ENCODE measurements at places on chromosomes 11 and 22.

DNA sequence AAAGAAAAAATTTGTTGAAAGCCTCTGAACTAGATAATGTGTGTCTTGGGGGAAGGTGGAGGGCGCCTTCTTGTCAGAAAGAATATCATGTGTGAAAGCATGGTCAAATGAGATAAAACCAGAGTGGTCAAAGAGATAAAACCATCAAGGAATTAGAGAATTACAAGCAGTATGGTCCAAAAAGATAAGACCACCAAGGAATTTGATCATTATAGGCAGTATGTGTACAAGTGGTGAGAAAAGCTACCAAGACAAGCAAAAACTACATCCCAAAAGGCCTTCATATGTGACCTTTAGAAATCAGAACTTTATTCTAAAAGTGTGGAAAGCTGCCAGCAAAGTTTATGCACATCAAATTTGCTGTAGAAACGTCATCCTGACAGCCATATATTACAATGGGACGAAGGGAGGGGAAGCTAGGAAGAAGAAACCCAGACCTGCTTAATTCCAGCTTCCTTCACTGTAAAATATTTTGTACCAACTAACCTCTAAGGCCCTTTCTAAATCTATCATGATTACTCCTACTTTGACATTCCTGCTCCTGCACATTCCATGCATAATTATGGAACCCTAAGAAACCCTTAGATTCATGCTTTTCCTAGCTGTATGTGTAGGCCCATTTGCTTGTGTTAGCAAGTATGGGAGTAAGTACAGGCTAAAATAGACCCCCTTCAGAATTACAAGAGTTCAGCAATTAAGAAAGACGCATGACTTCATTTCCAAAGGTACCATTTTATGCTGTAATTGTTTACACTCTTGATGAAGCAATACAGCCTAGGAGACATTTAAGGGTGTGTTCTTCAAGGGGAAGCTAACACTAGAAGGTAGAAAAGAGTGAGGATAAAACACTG lies 51.6 kb downstream of the LGR4 start:
- DNase-seq, result no peak

DNA sequence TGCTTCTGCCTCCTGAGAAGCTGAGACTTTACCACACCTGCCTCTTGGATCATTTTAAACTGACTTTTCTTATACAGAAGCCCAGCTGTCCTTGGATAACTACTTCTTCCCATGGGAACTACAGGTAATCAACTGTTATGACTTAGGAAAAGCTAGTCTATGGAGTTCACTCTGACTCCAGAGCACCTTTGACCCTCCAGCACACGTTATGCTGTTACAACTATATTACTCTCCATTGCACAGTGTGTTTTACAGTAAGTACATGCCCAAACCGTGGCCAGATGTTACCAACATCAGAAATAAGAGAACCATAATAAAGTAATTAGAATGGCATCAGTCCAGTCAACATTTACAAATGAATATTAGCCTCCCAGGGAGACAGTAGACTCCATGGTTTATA lies 21.3 kb upstream of the TSG101 start:
- no peak for DNase-seq

DNA sequence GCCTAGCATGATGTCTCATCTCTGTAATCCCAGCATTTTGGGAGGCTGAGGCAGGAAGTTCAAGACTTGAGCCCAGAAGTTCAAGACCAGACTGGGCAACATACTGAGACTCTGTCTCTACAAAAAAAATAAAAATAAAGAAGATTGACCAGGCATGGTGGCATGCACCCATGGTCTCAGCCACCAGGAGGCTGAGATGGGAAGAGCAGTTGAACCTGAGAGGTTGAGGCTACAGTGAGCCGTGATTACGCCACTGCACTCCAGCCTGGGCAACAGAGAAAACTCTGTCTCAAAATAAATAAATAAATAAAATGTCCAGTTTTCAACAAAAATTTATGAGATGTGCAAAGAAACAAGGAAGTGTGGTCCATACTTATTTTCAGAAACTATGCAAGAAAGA lies 28.3 kb downstream of the EFCAB6 start:
- no peak for DNase-seq

GRCh38 chr22:44111562-44112155 lies 69.1 kb upstream of the PARVG start:
- DNase-seq, result no peak

DNA sequence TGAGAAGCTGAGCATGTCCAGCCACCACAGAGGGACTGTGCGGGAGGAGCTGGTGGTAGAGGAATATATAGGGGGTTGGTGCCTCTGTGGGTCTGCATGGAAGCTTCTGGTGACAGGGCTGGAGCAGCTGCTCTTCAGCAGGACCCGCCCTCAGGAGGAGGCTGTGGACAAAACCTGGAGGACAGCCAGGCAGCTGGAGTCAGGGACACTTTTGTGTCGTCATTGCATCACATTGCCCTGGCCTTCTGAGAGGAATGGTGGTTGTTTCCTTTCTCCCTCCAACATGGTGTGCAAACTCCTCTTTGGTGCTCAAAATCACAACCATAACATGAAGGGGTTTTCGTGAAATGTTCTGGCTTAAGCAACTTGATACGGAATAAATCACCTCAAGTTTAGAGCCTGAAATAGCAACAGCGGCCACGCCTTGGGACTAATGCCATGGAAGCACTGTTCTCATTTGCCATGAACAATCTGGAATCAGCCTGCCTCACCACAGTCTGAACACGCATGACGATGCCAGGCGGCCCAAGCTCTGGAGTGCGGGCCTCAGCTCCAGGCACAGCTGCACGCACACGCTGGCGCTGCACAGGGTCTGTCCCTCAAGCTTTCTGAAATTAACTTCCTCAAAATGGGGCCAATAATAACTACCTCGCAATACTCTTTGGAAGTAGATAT lies 17.1 kb upstream of the CSRP3 start:
- DNase-seq, result no peak

- DNase-seq, result no peak
Measured at GRCh38 chr11:92888696-92889095, 80.8 kb upstream of the MTNR1B start.

DNA sequence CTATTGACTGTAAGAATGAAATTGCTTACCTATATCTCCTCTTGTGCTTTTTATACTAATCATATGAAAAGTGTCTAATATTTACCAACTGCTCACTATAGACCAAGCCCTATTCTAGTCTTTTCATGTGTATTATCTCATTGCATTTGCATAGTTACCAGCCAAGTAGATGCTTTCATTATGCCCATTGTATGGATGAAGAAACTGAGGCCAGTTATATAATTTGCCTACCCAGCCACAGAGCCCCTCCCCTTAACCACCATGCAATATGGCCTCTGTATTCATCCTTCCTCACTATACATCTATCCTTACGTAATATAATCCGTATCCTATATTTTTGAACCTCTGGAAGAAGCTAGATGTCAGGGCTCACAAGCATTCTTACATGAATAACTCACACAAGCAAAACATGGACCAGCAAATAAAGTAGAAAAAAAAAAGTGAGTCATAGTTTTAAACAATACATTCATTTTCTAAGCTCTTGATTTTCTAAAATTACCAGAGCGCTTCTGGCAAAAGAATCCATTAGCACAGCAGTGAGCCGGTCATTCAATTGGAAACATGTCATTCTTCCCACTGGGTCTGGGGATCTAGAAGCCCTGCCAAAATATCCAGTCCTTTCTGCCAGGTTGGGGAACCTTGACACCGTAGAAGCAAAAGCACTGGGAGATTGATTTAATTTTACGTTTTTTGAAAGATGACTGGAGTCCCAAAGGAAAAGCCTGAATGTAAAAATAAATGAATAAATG lies 80.0 kb downstream of the C11orf91 start:
- no peak for DNase-seq

- DNase-seq, result no peak
Measured at GRCh38 chr11:43217849-43218248, 93.9 kb upstream of the API5 start.

DNA sequence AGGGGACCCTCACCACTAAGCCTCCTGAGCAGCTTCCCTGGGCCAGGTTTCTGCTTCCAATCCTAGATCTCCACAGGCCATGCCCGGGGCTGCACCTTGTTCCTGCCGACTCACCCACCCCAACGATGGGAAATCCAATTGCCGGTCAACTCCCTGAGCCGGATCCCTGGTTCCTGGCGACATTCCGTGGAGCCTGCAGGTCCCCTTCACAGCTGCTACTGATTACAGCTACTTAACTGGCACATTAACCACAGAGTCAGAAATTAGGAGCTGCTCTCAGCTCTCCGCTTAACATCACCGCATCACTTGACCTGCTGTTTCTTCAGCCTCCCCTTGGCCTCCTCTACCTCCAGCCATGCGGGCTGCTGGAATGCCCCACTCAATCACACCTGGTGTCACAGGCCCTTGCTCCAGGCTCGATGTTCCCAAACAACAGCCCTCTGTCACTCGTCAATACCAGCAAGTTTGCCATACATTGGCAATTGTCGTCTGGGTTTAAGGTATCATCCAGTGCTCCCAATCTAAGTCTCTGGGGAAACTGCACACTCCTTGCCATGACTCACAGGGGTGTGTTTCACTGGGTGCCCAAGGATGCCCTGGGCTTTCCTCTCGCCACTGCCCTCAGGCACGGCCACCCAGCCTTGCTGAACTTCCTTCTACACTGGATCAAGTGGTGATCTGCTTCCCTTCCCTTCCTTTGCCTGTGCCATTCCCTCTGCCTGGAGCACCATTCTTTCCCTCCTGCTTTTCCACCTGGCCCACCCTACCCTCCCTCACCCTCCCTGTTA lies 181.0 kb downstream of the MN1 start:
- no peak for DNase-seq

- no peak for DNase-seq
Measured at GRCh38 chr11:117816846-117817367, 7.6 kb downstream of the FXYD2 start.

- DNase-seq, result no peak
Measured at GRCh38 chr11:3916962-3917361, 61.5 kb downstream of the STIM1 start.

DNA sequence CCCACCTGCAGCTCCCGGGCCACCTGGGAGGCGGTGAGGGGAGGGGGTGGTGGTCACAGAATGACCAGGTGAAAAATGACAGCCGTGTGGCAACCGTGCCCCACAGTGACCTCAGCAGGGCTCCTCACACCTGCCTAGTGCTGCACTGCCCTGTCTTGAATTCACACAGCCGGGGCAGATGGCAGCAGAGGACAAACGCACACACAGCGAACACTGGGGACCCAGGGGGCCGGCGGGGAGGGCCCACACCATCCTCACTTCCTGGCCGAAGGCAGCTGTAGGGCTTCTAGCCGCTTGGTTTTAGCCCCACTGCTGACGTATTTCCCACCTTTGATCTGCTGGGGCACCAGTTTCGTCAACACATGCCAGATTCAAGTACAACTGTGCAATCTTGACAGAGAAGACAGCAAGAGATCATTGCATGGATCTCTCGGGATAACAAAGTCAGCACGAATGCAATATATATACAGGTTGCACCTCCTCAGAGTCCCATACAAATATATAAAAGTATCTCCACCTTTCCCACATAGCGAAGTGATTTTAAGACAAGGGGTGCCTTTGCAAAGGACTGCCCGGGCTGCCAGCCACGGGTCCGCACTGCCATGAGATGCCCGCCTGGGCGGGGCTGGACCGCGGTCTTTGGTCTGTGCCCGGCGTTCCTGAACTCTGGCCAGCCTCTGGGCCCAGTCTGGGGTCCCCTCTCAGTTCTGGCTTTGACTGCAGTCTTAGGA lies 26.9 kb downstream of the TRMU start:
- DNase-seq, result no peak

DNA sequence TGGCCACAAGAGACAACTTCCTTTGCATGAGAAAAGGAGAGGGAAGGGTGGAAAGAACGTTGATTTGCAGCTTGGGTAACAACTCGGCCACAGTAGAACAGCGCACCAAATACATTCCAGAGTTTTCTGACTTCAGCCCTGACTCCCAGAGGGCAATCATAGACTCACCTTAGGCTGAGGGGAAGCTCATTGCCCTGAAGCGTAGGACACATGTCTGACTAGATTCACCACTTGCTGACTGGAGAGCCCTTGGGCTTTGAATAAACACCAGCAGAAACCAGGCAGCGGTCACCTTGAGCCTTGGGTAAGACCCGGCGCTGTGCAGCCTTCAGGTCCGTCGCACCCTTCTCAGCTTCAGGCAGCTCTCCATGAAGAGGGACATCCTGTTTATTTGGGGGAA lies 151.8 kb upstream of the GRIA4 start:
- DNase-seq, result no peak

DNA sequence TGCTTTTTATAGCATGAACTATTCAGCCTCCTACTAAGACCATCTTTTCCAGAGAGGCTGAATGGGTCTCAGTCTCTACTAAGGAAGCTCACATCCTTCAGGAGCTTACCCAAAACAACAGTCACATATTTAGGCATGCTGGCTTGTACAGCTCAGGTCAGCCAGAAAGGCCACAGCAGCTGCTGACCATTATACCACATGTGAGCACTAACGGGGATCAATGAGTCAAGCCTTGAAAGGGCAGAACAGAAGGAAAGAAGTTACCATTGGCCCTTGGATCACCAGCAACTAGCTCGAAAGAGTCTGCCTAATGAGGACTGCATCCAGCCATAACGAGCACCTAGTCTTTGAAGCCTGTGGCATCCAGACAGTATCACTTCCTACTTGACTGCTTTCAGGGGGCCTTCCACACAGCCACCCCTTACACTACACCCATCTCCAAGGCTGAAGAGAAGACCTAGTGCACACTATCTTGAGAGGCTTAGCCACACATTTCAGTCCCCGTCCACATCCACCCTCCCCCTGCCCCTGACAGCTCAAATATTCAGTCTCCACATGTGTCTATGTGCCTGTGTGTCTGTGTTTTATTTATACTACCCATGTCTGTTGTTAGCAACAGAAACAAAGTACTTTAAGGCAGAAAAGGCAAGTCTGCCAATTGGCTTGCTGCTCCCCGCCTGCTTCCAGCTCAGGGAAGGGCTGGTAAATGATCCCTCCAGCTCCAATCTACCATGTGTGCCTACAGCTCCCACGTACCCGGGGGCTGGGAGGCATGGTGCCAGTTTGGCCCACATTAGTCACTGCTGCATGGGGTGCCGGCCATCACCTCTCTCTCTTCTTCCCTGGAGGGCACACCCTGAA lies 95.5 kb downstream of the RPL27A start:
- no peak for DNase-seq

- DNase-seq, result no peak
Measured at GRCh38 chr11:108340973-108341372, 118.1 kb downstream of the ATM start.

DNA sequence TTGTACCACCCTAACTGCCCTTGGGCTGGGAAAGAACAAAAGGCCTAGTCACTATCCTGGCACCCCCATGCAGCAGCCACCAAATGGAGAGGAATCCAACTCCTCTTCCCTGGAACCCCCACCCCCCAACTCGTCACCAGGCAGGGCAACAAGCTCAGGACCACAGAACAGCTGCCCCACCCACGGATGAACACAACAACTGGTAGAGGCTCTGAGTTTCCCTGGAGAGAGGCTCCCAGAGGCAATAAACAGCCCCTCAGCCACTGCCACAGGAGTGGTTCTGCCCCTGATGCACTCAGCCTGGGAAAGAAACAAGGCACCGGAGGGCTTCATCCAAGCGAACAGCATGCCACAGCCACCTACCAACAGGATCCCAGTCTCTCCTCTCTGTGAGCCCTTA lies 778.4 kb upstream of the FAT3 start:
- DNase-seq, result no peak
